ENCODE measurements at places on chromosomes 1 and 21.

DNA sequence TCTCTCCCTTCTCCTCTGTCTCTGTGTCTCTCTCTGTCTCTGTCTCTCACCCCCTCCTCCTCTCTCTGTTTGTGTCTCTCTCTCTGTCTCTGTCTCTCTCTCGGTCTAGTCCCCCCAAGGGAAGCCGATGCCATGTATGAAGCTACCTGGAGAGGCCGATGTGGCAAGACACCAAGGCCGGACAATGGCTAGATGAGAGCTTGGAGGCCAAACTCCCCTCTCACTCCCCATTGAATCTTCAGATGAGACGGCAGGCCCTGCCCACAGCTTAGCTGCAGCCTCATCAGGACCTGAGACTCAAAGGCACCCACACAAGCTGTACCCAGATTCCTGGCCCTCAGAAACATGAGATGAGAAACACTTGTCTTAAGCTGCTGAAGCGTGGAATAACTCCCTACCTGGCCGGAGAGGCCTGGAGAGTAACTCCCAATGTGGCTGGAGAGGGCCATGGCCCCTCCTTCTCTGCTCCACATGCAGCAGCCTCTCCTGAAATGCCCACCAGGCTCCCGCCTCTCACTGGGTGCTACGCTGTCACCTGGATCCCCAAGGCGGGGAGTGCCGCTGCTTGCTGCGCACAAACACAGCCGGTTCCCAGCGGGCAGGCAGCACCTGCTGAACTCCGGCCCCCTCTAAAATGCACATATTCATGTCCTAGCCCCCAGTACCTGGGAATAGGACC, 7.8 kb upstream of the ACTRT2 start:
- DNase-seq = no peak

DNA sequence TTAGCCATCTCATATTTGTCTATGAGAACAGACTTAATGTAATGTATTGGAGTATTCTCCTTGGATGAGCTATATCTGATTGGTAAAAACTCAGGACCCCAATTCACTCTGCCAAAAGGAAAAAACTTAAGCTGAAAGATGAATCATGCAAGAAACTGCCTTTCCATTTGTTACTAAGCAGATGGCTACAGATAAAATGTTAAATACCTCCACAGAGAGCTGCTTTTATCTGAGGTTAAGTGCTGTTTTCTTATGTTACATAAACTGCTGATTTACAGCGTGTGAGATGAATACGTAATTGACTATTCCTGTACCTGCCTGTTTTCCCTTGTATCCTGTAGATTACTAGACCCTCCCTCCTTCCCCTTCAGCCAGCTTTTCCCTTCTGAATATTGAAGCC, 49.3 kb downstream of the CLCA4 start:
- DNase-seq = no peak

DNA sequence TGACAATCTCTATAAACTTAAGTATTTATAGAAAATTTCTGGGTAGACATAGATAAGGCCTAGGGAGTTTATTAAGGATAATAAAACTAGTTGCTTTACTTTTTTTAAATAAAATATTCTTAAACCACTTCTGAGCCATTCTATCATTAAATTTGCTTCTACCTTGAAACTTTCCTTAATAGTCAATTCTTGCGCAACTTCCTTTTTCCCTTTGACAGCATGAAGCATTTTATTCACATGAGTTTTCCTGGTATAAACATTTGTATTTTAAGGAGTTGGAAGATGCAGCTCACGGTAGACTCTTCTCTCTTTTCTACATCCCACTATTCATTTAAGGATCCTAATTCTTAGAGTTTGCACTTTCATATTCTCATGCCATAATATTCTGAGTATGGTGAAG, 75.8 kb upstream of the DPH5 start:
- DNase-seq = no peak

GRCh38 chr1:50989694-50990093, 19.6 kb downstream of the CDKN2C start:
- no peak for DNase-seq

DNA sequence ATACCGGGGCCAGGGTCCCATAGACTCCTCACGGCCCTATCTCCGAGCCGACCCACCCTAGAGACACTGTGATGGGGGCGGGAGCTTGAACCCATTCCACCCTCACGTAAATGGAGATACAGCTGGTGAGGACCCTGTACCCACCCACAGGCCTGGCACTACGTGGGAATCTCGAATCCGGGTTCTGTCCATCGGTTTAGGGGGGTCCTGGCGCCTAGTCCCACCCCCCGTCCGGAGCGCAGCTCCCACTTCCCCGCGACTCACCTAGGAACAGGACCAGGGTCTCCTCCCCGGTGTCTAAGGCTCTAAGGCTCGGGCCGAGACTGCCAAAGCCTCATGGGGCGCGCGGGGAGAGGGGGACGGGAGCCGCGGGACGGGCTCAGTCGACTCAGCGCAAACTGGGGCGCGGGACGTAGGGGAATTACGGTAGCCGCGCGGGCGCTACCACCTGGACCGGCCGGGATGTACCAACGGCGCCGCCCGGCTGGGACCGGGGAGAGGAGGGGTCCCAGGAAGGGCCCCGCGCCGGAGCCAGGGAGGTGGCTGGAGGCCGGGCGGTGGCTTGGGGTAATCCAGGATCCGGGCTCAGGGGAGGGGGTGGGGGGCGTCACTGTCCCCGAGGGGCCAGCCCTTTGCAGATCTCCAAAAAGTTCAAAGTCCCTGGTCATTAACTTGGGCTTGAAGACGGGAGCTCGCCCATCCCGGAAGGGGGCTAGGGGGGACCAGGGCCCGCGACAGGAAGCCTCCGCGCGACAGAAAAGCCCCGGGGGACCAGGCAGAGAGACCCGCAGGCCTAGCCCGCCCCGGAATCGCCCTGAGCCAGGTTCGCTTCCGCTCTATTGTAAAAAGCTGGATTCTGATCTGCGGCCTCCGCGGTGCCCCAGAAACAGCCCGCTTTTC, 1.0 kb downstream of the PLEKHG5 start:
- no peak for DNase-seq

GRCh38 chr1:232244426-232244825, 385.5 kb downstream of the SIPA1L2 start:
- DNase-seq = no peak
